Naive thymus-derived CD4-positive, alpha-beta T cell (primary cell): ENCODE measurements at places on chromosomes 7 and 10. TPM values are rescaled to one million over a fixed set of nuclear protein-coding genes. Genes with fewer than 3 reads are reported as not detected.

- DNase-seq: no peak
Observed at GRCh38 chr7:19617901-19618300, 90.9 kb downstream of the POLR1F start.

GRCh38 chr7:1059200-1060091 lies 15.1 kb downstream of the GPR146 start:
- DNase-seq: peak; percentile 44

GRCh38 chr10:83680470-83680891 lies 458.8 kb upstream of the GHITM start:
- DNase-seq: no peak

The MMD2 gene
- not detected for total RNA-seq

- no peak for DNase-seq
Observed at GRCh38 chr10:114767101-114767985, 54.2 kb upstream of the FHIP2A start.

DNA sequence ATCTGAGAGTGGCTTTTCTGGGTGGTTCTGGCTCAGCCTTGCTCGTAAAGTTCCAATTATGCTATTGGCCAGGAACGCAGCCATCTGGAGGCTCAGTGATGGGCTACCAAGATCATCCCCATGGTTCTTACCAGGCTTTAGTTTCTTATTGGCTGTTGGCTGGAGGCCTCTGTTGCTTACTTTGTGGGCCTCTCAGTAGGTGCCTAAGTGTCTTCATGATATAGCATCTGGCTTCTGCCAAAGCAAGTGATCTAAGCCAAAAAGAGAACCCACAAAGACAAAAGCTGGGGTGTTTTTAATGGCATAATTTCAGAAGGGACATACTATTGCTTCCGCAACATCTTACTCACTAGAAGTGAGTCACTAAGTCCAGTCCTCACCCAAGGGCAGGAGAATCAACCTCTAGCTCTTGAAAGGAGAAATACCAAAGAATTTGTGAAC lies 132.0 kb upstream of the MDFIC start:
- DNase-seq: no peak
